SK-MEL-5 (cell line): ENCODE measurements at places on chromosomes 4 and X. TPM values are rescaled to one million over a fixed set of nuclear protein-coding genes. Genes with fewer than 3 reads are reported as not detected.

The SATL1 gene
- total RNA-seq = 0.05 TPM in 1 of 2 replicates, not detected in the other

The PTTG2 gene
- not detected in 2 replicates for total RNA-seq

DNA sequence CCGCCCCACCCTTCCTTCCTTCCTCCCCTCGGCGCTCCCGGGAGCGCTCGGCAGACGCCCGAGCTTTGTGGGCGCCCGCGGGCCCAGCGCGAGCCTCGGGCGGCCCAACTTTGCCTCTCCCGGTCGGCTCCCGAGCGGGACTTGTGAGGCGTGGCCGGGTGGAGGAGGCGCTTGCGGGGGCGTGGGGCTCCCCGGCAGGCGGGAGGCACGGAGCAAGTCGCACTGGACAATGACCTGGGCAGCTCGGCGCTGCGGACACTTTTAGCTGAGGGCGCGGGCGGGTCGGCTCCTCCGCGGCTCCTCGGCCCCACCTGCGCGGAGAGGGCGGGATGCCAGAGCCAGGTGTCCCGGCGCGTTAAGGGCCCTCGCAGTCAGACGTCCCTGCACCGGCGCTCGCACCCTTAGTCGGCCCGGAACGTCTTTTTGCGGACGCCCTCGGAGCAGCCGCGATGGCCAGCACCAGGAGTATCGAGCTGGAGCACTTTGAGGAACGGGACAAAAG, 385 bp downstream of the DCLK2 start:
- no peak for DNase-seq

GRCh38 chr4:6409381-6409780, 63.0 kb downstream of the PPP2R2C start:
- DNase-seq = no peak

DNA sequence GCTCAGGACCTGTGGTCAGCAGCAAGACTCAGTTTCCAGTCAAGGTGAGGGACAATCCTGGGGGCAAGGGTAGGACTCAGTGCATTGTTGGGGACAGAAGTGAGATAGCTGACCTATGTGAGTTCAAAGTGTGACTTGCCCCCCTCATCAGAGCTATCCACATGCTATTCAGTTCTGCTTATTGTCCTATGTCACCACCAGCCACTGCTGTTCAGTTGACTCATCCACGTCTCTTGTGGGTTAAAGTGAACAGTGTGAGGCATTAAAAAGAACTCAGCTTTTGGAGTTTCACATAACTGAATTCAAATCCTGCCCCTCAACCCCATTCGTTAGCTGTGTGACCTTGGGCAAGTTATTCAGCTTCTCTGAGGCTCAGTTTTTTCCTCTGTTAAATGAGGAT, 4.4 kb upstream of the APLN start:
- DNase-seq = no peak

DNA sequence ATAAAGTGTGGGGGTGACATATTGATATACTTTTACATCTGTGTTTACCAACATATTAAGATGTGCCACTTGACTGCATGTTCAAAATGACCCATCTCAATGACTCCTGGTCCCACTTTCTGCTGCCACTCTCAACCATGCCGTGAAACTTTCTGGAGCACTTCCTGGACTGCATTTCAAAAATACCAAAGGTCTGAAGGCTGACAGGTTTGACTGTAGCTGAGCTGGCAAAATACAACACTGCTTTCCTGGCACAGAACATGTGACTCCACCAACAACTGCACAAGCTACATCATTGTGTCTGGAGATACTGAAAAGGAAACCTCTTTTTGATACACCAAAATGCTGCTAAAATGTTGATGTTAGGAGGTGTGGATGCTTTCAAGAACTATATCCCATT, 184.8 kb downstream of the UNC5C start:
- DNase-seq = peak; percentile 9

- DNase-seq = no peak
These were observed 122.5 kb upstream of the TSPAN5 start for GRCh38 chr4:98780926-98781325.

- no peak for DNase-seq
These were observed 4.4 kb downstream of the CTAG2 start for GRCh38 chrX:154648931-154649330.

DNA sequence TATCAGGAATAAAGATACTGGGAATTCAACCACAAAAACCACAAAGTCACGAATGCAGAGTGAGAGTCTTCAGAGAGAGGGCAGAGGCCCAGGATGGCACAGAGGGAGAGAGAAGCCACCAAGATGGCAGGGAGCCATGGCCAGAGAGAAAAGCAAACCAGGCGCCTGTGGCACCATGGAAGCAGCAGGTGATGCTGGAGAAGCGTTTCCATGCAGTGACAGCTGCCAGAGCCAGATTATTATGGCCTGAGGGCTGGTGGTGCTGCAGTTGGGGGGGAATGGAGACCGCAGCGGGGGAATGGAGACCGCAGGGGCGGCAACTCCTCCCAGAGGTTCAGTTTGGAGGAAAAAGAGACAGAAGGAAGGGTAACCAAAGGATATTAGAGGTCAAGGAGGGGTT, 5.8 kb downstream of the TAFAZZIN start:
- no peak for DNase-seq
